CMK (cell line): ENCODE measurements at places on chromosomes 2 and 18.

DNA sequence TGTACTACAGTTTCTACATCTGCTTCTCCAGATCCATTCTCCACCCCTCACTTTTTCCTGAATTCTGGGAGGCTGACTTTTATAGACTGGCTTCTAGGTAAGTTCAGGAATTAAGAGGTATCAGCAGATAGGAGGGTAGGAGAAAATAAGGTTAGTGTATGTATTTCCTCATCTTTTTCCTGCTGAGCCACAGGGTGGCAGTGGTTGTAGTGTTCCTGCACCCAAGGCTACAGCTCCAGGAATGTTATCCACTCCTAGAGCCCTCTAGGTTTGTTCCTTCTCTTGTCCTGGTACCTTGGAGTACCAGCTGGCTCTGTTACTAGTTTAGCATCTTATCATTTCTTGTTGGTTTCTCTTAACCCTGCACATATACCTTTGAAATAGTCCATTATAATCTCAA lies 40.7 kb upstream of the C2orf66 start:
- DNase-seq = no peak

GRCh38 chr18:49059028-49059834 lies 108.5 kb upstream of the SMAD7 start:
- DNase-seq = no peak

GRCh38 chr2:167289651-167290410 lies 401.6 kb downstream of the XIRP2 start:
- DNase-seq = no peak

GRCh38 chr18:6370410-6370809 lies 44.3 kb downstream of the L3MBTL4 start:
- DNase-seq = no peak

DNA sequence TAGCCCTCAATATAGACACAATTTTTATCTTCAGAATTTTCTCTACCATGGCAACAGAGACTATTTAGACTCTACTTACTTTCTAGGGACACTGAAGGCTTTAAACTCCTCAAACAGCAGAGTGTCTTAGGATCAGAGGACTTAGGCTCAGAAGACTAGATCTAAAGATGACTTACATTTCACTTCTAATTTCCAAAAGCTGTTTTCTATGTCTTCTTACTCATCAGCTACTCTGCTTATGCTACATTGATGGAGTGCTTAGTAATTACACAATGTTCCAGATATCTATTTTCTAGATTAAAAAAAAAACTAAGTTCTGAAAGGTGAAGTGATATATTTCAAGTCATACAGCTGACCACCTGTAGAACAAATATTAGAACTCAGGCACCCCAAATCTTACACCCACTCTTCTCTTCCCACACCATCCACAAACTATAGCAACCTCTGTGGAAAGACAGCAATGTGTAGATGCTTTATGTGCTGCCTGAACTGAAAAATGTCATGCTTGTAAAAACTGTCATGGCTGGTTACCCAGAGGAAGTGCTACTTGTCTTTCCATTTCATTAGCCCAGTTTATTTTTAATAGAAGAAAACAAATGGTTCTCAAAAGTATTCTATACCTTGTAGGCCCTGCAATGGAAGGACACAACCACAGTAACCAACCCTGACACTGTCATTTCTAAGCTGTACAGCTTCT lies 831.0 kb upstream of the ACVR2A start:
- no peak for DNase-seq

- DNase-seq = no peak
These were observed 180.3 kb downstream of the CMPK2 start for GRCh38 chr2:6685447-6685846.

DNA sequence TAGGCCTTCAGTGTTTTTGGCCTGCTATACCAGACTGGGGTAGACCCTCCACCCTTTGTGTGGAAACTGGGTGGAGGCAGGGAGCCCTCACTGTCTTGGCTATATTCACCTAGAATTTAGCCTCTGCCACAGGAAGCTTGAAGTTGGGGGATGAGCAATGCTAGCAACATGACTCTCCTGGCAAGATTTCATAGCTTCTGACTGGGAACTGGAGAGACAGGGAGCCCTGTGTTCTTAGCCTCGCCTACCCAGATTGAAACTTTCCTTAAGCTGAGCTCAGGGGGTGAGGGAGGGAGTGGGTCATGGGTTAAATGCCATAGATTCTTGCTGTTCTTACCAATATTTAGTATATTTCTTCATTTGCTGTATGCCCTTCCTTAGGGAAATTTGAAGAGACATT lies 46.8 kb upstream of the FAM98A start:
- no peak for DNase-seq

GRCh38 chr2:237452861-237453260 lies 34.2 kb upstream of the MLPH start:
- DNase-seq = no peak

DNA sequence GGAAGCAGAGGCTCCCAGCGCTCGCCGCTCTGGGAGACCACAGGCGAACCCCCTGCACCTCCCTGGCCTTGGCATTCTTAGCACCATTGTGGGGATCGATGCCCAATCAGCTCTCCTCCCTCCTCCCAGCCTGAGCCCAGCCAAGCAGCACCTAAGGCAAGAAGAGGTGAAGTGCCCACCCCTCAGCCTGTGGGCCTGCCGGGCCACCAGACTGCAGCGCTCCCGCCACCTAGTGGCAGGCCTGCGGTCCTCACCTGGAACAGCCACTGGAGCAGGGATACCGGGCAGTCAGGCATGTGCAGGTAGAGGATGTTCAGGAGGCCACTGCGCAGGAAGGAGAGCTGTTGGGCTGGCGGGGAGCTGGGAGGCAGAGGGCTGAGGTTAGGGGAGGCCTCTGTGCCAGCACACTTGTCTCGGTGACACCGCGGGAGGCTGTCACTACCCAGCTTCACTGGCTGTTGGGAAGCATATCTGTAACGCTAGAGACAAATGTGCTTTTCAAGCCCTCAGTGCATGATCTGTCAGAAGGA lies 35.2 kb downstream of the FAM178B start:
- DNase-seq = peak; percentile 45

DNA sequence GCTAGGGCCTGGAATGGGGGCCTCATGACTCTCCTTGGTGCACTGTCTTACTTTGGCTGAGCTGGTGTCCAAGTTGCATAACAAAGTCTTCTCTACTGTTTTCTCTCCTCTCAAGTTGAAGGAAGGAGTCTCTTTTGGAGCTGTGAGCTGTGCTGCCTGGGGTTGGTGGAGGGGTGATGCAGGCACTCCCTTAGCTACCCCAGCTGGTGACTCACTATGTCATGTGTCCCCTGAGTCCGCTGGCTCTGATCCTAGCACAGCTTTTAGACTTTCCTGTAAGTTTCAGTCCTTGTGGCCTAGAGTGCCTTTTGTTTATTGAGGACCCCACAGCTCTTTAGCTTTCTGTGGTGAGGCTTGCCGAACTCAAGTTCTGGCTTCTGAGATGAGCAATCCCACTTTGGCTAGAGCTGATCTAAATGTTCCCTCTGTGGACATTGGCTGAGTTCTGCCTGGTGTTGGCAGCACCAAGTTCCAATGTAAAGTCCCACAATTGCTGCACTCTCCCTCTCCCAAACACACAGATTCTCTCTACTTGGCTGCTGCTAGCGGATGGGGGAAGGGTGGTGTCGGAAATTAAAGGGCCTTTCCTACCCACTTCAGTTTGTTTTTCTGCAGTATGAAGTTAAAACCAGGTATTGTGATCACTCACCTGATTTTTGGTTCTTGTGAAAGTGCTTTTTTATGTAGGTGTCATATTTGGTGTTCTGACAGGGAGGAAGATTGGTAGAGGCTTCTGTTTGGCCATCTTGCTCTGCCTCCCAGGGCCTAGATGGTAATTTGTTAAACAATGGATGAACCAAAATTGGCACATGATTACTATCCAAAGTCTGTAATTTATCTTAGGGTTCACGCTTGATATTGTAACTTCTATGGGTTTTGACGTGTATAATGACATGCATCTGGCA lies 83.2 kb downstream of the COMMD1 start:
- DNase-seq = no peak

DNA sequence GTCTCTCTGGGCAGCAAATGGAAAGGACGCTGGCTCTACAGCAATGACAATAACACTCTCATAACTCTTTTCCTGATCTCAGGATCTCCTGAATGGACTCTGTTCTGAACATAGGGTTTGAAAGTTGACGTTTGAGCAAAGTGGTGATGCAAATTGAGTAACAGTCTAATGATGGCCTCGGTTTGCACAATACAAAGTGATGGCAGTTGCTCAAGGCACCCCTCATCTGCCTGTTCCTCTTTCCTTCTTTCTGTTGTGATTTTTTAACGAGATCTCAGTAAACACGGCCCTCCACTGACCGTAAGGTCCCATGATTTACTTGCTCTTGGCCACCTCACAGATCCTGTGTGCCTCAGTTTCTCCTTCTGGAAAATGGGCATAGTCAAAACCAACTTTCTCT lies 303.6 kb downstream of the SLC8A1 start:
- DNase-seq = no peak

DNA sequence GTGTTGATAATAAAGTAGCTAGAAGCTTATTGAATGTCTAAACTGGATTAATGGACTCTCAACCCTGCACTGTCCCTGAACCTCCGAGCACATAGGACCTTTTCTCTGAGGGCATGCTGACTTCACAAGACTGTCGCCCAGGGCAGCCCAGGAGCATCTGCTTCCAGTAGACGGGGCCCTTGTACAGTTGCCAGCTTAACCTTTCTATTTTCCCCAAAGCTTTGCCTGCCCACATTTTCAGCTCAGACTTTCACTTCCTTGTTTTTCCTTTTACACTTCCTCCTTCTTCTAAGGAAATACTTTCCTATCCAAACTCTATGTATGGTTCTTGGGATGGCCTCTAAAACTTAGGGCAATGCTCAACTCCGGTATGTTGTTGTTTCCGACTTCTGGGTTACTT lies 1.3 kb downstream of the VWA3B start:
- no peak for DNase-seq

- no peak for DNase-seq
These were observed 114.3 kb downstream of the LNPK start for GRCh38 chr2:175887776-175888175.
